ENCODE measurements at places on chromosomes 1 and 21.

GRCh38 chr21:31184459-31184858, 146.2 kb upstream of the KRTAP19-8 start:
- DNase-seq: no peak

DNA sequence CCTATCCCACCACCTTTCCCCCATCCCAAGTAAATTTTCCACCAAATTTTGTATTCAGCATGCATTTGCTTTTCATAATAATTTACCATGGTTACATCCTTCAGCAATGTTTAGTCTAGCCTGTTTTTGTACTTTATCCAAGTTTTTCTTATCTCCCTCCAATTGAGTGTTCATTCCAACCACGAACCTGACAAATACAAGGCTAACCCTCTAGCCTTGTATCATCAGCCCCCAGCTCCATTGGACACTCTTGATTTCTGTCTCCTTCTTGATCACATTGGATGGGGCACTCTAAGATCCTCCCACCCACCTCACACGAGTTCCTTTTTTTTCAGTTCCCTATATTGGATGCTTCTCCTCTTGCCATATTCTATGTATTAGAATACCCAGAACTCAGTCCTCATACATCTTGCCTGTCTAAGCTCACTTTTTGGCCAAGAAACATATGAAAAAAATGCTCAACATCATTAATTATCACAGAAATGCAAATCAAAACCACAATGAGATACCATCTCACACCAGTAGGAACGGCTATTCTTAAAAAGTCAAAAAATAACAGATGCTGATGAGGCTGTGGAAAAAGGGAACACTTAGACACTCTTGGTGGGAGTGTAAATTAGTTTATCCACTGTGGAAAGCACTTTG, 40.5 kb upstream of the SLC35F3 start:
- no peak for DNase-seq

GRCh38 chr1:229842302-229843255, 216.5 kb downstream of the URB2 start:
- no peak for DNase-seq

- no peak for DNase-seq
These were observed 32.8 kb upstream of the DNASE2B start for GRCh38 chr1:84365225-84366221.

- DNase-seq: peak; percentile 55
These were observed 27.7 kb upstream of the ELAVL4 start for GRCh38 chr1:50080904-50081586.

- no peak for DNase-seq
These were observed 8.1 kb upstream of the PRDM16 start for GRCh38 chr1:3060601-3061551.

- no peak for DNase-seq
These were observed 39.8 kb downstream of the PLPP3 start for GRCh38 chr1:56539520-56539931.

DNA sequence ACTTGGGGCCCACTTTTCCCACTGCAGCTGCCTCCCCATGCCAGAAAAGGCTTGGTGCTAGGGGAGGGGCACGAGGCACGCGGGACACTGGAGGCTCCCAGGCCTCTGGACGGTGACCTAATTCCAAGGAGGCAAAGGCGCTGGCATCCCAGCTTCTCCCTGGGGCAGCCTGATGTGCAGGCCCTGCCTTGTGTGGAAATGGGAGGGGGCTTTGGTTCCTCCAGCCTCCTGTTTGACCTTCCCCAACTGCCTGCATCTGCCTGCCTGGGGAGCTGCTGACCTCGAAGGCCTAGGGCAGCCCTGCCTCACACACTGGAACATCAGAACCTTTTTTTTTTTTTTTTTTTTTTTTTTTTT, 39.9 kb downstream of the KIAA1614 start:
- DNase-seq: peak; percentile 48

GRCh38 chr1:8137481-8138244, 111.6 kb upstream of the ERRFI1 start:
- DNase-seq: no peak

- DNase-seq: no peak
These were observed 99.1 kb downstream of the PPIAL4G start for GRCh38 chr1:148383966-148384365.

DNA sequence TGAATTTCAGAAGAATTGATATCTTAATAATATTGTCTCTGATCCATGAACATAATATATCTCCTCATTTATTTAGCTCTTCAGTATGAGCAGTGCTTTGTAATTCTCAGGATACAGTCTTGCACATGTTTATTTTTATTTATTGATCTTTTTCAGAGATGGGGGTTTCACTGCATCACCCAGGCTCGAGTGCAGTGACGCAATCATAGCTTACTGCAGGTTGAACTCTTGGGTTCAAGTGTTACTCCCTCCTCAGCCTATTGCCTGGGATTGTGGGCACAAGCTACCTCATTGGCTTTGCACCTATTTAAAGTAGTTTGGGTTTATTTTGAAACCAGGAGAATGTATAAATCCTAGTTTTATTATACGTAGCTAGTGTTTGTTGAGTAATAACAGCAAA, 4.7 kb downstream of the RPS6KC1 start:
- no peak for DNase-seq

DNA sequence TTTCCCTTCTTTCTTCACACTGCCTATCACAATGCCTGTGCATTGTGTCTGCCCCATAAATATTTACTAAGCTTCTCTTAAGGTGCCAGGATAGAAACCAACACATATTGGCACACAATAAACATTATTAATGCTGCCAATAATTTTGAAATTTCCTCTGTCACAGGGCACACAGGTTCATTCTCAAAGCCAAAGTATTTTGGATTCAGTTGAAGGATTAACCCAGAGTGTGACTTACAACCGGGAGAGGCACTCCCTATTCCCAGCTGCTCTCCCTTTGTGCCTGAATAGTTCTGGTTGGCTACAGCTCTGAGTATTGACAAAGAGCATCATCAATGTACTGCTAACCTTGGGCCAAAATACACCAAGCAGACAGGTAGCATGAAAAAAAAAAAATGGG, 46.6 kb upstream of the ATP1A1 start:
- DNase-seq: no peak

DNA sequence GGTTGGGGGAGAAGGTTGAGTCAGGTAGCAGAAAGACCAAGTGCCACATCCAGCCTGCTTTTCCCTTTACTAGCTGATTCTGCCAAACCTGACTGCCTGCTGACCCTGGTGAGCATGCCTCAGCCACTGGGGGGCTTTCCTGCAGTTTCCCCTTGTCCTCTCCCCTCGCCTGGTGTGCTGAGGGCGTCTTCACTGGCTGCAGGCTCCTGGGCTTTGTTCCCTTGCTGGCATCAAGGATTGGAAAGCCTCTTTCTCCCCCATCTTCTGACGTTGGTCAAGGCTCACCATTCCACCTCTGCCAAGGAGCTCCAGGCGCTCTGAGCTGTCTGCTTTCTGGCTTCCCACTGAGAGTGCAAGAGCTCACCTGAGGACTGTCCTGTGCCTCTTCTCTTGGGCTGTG, 28.4 kb downstream of the MAN1C1 start:
- DNase-seq: peak; percentile 10

DNA sequence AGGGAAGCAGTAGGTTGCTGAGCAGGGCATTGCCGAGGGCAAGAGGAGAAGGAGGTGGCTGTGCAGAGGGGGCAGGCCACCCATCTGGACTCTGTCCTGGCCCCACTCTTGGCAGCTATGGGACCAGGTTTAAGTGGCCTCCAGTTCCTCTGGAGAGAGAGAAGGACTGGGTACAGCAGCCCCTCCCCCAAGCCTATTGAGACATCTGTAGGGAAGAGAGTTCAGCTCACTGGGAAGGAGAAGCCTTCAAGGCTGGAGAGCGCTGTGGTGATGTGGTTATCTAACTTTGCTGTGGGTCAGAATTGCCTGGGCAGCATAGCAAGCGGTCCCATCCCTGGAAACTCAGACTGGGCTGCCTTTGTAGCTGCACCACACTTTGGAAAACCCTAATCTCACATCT, 93.9 kb downstream of the KCNJ15 start:
- DNase-seq: no peak

GRCh38 chr1:15187175-15188129, 33.9 kb downstream of the TMEM51 start:
- DNase-seq: no peak

DNA sequence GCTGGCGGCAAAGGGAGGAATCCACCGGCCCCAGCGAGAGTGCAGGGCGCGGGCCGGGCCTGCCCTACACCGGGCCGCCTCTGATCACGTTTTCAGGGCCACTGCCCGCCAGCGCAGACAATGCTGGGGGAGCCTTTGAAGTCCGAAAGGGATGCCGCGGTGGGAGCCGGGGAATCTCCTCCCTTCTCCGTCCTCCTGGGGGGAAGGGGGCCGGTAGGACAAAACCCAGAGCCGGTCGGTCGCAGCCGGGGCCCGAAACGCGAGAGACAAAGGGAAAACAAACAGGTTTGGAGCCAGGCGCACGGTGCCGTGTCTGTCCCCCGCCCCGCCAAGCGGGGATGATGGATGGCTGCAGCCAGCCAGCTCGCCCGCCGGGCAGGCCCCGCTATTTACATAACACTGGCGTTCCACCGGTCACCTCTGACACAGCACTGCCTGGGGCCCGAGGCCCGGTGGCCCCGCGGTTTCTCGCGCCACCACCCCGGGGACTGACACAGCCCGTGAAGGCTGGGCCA, 92.0 kb downstream of the CASZ1 start:
- DNase-seq: no peak

DNA sequence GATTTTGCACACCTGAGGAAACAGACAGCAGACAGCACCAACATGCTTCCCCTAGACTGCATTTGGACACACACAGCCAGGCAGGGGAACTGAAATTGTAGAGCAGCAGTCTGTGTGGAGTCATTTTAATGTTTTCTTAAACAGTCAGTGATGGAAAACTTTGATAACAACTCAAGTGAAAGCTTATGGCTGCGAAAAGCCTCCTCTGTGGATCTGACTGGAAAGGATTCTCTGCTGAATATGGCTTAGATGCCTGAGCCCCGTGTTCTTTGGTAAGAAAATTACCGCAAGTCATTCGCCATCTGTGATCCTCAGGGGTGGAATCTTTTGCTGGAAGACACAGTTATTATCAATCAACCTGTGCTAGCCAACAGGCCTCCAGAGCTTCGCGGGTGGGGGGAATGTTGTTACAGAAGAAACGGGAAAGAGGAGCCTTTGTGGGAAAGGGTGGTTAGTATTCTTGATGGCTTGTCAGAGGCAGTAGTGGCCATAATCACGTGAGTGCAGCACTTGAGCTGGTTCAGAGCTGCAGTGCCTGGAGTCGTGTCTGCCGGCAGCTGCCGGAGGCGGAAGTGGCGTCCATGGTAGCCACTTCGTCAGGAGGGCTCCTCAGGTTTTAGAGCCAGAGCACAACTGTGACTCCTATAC, 204.7 kb downstream of the ST6GALNAC3 start:
- no peak for DNase-seq

DNA sequence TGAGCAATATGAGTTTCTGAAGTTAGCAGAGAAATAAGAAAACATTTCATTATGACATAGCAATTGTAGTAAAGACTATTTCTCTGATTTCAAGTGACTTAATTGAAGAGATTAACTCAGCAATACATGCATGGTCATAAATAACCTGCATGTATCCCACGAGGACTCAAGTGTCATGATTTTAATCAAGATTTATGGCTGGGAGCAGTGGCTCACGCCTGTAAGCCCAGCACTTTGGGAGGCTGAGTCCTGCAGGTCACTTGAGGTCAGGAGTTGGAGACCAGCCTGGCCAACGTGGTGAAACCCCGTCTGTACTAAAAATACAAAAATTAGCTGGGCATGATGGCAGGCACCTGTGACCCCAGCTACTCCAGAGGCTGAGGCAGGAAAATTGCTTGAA, 311.9 kb upstream of the PLD5 start:
- DNase-seq: no peak

GRCh38 chr21:43325968-43326715, 100.8 kb downstream of the SIK1 start:
- no peak for DNase-seq

GRCh38 chr1:203638103-203638475, 11.5 kb downstream of the ATP2B4 start:
- DNase-seq: peak; percentile 28

DNA sequence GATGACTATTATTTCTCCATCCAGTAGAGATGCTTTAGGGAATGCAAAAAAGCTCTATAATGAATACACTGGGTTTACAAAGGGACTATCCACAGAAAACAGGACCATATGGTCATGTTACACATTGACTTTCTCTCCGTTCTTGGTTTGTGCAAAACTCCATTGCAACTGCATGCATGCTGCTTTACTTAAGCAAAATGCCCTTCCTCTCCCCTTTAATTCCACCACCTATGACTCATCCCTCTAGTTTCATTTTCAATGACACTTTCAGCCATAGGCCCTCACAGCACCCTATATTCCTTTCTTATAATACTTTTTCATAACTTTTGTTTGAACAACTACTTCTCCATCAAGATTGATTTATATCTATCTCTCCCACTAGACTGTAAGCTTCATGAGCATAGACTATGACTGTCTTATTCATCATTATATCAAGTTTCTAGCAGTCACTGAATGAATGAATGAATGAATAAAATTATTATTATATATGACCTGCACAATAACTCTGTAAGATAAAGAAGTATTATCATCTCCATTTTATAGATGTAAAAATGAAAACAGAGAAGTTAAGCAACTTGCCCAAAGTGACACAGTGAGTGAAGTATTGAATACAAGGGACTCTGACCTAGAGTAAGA, 248.9 kb downstream of the PLPP3 start:
- no peak for DNase-seq

Measured in D341Med (cell line).